CD8-positive, alpha-beta memory T cell (primary cell): ENCODE measurements at places on chromosomes 12 and 14. TPM values are rescaled to one million over a fixed set of nuclear protein-coding genes. Genes with fewer than 3 reads are reported as not detected.

The CACNA2D4 gene
- total RNA-seq, result 6.5 TPM

The RIPK3 gene
- total RNA-seq, result 11.6 TPM

The FOXM1 gene
- total RNA-seq, result 67.5 TPM

The GALNT8 gene
- 0.22 TPM for total RNA-seq

The NAA25 gene
- total RNA-seq, result 41.5 TPM

The TCL1B gene
- total RNA-seq, result not detected

The LRCOL1 gene
- not detected for total RNA-seq
